T follicular helper cell (primary cell): ENCODE measurements at places on chromosomes 1 and 21.
A peak's percentile ranks its signal among the peaks of the same experiment; 100 is the strongest.

DNA sequence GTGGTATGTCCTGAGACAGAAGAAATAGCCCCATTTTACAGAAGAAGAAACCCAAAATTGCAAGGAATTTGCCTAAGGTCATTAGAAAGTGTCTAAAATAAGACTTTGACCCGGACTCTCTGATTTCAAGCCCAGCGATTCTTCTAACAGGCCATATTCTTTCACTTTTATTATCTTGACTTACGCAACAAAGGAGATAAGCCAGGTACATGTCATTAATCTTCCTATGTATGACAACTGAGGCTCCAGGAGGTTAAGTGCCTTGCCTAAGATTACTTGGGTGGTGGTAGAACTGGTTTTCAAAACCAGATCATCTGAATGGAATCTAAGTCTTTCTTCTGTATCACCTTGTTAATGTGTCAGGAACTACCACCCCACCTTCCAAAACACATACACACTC, 124.3 kb downstream of the PBX1 start:
- no peak for DNase-seq

DNA sequence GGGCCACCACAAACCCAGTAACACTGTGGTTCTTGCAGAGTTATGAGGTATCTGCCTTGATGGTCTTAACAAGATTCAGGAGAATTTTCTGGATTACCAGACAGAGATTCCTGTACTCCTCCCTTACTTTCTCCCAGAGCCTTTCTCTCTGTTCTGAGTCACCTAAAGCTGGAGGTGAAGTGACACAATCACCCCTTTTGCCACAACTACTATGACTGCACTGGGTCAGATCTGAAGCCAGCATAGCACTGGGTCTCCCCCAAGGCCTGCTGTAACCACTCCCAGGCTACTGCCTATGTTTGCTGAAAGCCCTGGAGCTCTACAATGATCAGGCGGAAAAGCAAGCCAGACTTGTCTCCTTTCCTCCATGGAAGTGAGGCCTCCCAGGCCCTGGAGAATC, 156.7 kb upstream of the NEGR1 start:
- DNase-seq, result no peak

- DNase-seq, result no peak
These were observed 3.2 kb downstream of the LRRC8C start for GRCh38 chr1:89635825-89636815.

DNA sequence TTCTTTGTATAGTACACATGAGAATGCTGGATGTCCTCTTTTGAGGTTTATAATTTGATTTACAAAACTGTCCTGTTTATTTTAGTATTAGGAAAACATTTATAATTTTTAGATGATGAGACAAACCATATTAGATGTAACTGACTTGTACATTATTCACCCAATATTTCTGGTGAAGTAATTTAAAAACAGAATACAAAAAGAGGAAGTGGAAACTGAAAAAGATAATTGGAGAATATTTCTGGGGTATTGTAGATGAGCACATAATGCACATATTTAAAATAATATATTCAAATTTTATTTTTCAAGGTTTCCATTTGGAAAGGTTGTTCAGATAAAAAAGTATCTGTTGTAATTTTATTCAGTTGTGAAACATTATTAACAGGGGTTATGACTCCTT, 40.7 kb downstream of the XPR1 start:
- no peak for DNase-seq

- no peak for DNase-seq
These were observed 1115.1 kb downstream of the PLA2G4A start for GRCh38 chr1:187943606-187944403.

- DNase-seq, result no peak
These were observed 52.8 kb downstream of the C4BPA start for GRCh38 chr1:207156826-207157225.

DNA sequence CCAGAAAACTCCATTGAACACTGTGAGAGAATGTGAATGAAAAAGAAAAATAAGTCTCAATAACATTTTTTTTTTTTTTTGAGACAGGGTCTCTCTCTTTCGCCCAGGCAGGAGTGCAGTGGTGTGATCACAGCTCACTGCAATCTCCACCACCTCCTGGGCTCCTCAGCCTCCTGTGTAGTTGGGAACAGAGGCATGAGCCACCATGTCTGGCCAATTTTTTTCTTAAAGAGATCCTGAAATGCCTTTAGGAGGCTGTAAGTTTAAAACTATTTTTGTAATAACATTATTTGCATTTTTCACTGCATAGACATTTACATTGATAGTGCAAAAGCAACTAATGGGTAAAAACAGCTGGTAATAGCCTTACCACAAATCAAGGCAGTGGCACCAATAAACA, 35.3 kb downstream of the GDAP2 start:
- no peak for DNase-seq

DNA sequence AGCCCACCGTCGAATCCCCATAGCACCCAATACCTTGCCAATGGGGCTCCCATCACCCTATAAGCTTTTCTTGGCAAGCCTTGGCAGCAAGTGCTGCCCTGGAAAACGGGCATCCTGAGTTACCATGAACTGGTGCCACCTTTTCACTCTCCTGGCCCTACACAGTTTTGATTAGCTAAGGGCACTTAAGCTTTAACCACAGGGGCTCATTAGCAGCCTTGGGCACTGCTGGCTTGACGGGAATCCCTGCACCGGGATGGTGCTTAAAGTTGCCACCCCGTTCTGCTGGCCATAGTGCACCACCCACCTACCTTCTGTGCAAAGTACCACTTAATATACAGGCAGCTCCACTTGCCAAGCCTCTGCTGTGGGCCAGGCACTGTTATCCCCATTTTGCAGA, 13.7 kb downstream of the PARS2 start:
- no peak for DNase-seq

GRCh38 chr1:203306965-203307541, 1.7 kb downstream of the BTG2 start:
- no peak for DNase-seq

- no peak for DNase-seq
These were observed 31.5 kb downstream of the HMGB4 start for GRCh38 chr1:33895396-33895795.

GRCh38 chr1:7379441-7379971, 391.6 kb upstream of the VAMP3 start:
- DNase-seq, result no peak

- no peak for DNase-seq
These were observed 13.5 kb downstream of the MRPS6 start for GRCh38 chr21:34086887-34087306.

DNA sequence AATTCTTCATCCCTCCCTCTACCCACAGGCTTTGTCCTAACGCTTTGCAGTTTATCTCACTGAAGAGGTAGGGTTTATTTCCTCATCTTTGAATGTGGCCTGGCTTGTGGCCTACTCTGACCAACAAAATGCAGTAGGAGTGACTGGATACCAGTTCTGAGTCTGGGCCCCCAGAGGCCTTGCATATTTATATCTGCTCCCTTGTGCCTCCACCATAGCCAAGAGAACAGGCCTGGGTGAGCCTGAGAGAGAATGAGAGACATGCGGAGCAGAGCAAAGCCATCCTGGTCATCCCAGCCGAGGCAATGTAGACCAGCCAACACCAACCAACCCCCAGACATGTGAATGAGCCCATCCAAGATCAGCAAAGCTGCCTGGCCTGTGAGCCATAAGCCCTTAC, 30.3 kb downstream of the SMIM12 start:
- DNase-seq, result no peak

- DNase-seq, result no peak
These were observed 295.9 kb downstream of the NTNG1 start for GRCh38 chr1:107436552-107437241.

DNA sequence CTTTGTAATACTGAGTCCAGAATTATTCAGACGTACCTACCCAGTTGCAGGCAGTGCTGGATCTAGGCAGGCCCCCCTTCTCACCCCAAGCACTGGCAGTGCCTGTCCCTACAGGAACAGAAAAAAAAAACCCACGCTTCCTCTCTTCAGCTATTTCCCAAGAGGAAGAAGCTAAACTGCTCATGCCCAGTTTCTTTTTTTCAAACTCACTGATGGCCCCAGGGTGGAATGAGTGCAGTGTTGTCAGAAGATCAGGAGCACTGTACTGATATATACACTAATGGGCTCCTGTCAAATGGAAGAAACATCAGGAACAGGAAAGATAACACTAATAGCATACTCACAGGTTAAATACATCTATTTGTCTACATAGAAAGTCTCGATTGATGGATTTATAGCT, 28.2 kb upstream of the DOCK7 start:
- no peak for DNase-seq

- DNase-seq, result no peak
These were observed 193.5 kb downstream of the PAPPA2 start for GRCh38 chr1:176656257-176656995.

DNA sequence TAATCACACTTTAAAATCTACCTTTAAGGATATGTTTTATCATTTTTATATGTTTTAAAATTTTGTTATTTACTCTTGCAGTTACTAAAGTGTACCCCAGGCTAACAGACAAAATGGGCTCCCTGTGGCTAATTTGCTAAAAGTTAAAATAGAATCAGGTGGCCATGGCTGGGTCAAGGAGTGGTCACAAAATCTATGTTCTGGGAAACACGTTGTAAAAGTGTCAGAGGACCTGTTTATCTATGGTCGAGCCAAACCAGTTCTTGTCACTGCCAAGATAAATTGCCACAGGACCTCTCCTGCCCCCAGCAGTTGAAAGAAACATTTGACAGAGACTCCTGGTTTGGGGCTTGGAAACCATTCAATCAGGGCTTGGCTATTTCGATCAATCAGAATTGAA, 21.2 kb upstream of the TTLL7 start:
- no peak for DNase-seq

- DNase-seq, result no peak
These were observed 839.4 kb upstream of the ADAMTS5 start for GRCh38 chr21:27806281-27806680.

DNA sequence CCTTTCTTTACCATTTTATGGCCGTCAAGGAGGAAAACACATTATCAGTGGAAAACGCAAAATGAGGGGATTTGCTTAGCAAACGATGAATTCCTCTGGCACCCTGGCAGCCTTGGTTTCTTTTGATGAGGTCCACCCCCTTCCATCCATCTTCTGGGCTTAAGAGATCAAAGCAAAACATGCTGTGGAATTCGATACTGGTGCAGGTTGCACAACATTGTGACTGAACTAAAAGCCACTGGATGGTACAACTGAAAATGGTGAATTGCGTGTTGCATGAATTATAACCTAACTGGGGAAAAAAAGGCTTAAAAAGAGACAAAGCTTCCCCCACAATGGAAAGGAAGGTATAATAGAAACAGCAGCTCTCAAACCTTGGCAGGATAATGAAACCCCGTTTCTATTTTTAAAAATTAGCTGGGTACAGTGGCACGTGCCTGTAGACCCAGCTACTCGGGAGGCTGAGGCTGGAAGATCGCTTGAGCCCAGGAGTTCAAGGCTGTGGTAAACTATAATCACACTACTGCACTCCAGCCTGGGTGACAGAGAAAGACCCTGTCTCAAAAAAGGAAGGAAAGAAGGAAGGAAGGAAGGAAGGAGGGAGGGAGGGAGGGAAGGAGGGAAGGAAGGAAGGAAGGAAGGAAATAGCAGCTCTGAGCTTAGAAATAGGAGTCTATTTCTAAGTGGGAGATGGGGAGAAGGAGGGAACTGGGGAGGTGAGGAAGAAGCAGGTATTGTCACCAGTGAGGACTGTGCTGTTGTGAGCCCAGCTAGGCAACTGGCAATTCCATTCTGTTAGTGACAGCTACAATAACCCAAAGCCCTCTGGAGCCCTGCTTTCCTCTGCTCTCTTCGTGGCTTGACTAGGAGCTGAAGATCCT, 29.0 kb upstream of the LGALS8 start:
- DNase-seq, result no peak

GRCh38 chr1:167251472-167251871, 30.8 kb downstream of the POU2F1 start:
- no peak for DNase-seq

GRCh38 chr1:203290261-203291089, 14.8 kb upstream of the BTG2 start:
- DNase-seq, result peak; percentile 96

- DNase-seq, result peak; percentile 24
These were observed 111.8 kb downstream of the PLXNA2 start for GRCh38 chr1:208132287-208132882.

DNA sequence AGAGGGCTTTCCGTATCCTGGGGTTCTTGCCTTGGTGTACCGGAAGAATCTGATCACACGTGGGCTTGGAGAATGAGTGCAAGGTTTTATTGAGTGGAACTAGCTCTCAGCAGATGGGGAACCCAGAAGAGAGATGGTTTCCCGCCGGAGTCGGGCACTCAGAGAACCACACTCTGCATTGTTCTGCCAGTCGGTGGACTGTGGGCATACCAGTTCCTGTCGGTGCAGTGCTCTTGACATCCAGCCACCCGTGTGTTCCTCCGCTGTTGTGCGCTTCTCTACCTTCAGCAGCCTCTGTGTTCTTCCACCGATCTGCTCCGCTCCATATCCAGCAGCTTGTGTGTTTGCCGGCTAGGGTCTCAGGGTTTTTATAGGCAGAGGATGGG, 10.8 kb upstream of the PPIE start:
- DNase-seq, result no peak

- no peak for DNase-seq
These were observed 18.1 kb upstream of the COL18A1 start for GRCh38 chr21:45386728-45387371.

DNA sequence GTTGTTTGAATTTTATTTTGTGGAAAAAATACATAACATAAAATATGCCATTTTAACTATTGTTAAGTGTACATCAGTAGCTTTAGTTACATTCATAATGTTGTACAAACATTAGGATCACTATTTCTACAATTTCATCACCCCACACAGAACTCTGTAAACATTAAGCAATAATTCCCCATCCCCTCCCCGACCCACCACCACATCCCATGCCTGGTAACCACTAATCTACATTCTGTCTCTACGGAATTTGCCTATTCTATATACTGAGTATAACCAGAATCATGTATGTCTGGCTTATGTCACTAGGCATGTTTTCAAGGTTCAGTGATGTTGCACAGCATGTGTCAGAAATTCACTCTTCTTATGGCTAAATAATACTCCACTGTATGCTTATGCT, 47.7 kb downstream of the CDC42BPA start:
- no peak for DNase-seq

- no peak for DNase-seq
These were observed 76.1 kb upstream of the RGS2 start for GRCh38 chr1:192732787-192733186.

GRCh38 chr1:229015806-229016205, 255.1 kb upstream of the RAB4A start:
- no peak for DNase-seq

GRCh38 chr1:9455487-9456234, 83.6 kb upstream of the SLC25A33 start:
- peak; percentile 56 for DNase-seq
